Neural crest cell (in vitro differentiated cells): ENCODE measurements at places on chromosomes 12 and 14.
A peak's percentile ranks its signal among the peaks of the same experiment; 100 is the strongest.

- no peak for DNase-seq
Observed at GRCh38 chr12:89552376-89552775, 26.5 kb upstream of the POC1B start.

- DNase-seq = no peak
Observed at GRCh38 chr14:90548455-90548854, 151.6 kb downstream of the CALM1 start.

DNA sequence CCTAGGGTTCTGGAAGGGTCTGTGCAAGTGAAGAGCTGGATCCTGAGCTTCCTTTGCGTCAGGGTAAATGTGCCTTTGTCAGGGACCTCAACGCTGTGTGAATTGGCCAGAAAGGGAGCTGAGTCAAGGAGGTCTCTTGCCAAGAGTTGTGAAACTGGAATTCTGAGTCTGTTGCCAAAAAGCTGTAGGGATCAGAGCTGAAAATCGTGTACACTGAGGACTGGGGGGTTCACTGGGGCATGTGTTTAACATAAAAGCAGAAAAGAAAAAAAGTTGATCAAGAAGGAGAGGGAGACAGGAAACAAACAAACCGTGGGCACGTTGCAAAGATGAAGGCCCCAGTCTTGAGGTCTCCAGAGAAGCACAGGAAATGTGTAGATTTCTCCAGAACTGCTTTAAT, 1081.5 kb downstream of the VRK1 start:
- no peak for DNase-seq

GRCh38 chr14:70808416-70809224, 693 bp downstream of the MAP3K9 start:
- DNase-seq = peak; percentile 35
